ENCODE measurements at places on chromosomes 4 and X.

DNA sequence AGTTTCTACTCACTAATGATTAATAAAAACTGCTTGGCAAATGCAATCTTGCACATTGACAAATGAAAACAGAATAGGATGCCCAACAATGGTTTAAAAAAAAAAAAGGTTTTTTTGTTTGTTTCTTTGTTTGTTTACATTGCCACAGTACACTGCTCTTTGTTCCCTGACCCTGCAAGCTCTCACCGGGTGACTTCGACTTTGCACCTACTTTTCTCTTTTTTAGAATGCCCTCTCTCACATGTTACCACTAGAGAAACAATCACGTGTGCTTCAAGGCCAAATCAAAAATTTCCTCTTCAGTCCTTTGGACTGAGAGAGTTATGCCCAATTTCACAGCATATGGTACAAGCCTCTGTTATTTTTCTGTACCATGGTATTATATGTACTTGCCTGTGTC is 101.5 kb downstream of the DMD start:
- no peak for DNase-seq

GRCh38 chrX:40273356-40274050 is 175.7 kb upstream of the BCOR start:
- DNase-seq = no peak

DNA sequence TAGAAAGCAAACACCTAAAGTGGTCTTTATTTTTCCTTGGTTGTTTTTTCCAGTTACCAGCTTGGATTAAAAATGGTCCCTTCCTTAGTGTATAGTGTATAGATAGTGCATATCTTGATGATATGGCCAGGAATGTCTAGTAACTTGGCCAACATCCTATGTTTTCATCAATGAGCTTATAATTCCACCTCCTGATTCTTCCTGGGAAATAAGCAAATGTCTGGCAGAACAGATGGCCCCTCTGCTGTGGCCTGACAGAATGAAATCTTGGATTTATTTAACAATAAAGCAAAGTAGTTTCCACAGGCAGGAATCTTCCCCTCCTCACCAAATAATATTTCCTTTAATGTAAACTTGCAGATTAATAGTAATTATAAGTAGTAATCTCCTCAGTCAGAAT is 6.1 kb downstream of the SCARB2 start:
- DNase-seq = no peak

DNA sequence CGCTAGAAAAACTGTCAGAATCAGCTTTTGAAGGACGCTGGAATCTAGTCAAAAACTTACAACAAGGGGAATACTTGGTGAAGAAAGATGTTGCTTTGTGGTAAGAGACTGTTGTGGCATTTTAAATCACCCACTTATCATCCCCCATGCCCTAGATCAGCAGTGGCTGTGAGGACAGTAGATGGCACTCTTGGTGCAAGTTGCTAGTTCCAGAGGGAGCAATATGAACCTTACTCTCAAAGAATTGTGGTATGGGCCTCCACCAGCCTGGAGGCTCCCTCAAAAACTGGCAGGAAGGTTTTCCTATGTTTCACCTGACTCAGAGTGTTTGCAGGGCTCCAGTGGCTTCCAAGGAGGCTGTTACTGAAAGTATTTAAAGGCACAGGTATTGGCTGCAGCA is 37.7 kb upstream of the SLC16A2 start:
- DNase-seq = no peak

GRCh38 chr4:110359076-110359475 is 116.9 kb upstream of the ENPEP start:
- no peak for DNase-seq

DNA sequence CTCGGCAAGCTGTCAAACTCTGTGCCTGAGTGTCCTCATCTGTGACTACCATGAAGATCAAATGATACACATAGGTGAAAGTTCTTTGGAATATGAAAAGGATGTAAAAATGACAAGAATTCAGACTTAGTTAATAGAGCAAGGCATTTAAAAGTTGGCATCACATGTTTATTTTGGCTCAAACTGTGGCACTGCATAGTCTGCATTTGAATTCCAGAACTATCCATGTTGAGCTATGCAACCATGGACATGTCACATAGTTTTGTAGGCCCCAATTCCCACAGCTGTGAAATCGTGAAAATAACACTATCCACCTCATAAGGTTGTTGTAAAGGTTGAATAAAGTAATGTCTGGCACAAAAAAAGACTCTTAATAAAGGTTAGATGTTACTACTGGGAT is 33.9 kb downstream of the AFF2 start:
- no peak for DNase-seq

- DNase-seq = no peak
These were observed 40.7 kb downstream of the FANCB start for GRCh38 chrX:14832151-14832550.
